Iris pigment epithelial cell (primary cell): ENCODE measurements at places on chromosomes 4 and X.

GRCh38 chr4:154616731-154617130 lies 4.3 kb upstream of the FGG start:
- peak; percentile 30 for DNase-seq

DNA sequence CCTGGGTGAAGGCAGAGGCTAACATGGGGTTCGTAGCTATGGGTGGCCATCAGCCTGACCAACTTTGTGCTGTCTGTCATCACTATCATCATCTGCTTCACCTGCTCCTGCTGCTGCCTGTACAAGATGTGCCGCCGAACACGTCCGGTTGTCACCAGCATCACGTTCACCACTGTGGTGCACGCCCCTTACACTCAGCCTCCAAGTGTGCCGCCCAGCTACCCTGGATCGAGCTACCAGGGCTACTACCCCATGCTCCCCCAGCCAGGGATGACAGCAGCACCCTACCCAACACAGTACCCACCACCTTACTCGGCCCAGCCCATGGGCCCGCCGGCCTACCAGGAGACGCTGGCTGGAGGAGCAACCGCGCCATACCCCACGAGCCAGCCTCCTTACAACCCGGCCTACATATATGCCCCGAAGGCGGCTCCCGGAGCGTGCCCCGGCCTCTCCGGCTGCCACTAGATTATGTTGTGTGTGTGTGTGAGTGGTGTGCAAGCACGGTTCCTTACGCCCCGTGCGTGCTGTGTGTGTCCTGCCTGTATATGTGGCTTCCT lies 238.1 kb upstream of the ZCCHC13 start:
- DNase-seq, result no peak

DNA sequence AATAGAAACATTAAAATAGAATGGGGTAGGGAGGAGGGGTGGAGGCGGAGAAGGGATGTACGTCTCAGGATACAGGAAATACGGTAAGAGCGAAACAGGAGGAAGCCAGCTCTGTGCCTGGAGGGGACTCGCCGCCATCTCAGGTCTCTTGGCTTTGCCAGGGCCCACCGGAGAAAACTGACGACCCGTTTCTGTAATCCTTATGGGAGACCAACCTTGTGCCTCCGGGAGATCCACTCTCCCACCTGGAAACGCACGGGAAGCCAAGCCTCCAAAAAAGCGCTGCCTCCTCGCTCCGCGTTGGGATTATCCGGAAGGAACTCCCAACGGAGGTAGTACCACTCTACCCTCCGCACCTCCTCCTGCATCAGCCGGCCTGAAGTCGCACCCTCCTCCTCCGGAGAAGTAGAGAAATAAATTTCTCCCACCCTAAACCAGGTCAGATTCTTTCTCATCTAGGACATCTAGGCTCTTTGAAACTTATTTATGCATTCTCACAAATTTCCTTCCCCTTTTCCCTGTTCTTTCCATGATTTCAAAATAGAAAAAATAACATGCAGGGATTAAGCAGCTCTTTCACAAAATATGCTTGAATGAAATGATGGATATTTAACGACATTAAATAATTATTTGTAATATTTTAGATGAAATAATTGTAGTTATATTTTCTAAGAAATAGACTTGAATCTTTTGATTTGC lies at the start of gene NBDY:
TSS of gene NBDY (plus strand) at position 92 of the 699 bp plus-strand sequence. CDS start at position 203, 111 bp downstream.
- peak; percentile 46 for DNase-seq

DNA sequence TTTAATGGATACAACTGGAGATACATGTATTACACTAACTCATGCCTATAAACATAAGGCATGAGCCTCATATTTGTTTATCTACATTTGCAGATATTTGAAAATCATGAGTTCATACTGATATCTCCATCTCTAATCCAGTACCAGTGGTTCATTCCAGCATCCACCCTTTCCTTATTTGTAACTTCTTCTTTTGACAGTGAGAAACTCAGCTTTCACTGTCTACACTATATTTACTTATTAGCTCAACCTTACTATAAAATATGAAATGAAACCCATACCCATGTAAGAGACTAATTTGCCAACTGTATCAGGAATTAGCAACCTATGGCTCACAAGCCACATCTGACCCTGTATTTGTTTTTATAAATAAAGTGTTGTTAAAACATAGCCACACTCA lies 161.9 kb upstream of the GPRIN3 start:
- DNase-seq, result peak; percentile 12

DNA sequence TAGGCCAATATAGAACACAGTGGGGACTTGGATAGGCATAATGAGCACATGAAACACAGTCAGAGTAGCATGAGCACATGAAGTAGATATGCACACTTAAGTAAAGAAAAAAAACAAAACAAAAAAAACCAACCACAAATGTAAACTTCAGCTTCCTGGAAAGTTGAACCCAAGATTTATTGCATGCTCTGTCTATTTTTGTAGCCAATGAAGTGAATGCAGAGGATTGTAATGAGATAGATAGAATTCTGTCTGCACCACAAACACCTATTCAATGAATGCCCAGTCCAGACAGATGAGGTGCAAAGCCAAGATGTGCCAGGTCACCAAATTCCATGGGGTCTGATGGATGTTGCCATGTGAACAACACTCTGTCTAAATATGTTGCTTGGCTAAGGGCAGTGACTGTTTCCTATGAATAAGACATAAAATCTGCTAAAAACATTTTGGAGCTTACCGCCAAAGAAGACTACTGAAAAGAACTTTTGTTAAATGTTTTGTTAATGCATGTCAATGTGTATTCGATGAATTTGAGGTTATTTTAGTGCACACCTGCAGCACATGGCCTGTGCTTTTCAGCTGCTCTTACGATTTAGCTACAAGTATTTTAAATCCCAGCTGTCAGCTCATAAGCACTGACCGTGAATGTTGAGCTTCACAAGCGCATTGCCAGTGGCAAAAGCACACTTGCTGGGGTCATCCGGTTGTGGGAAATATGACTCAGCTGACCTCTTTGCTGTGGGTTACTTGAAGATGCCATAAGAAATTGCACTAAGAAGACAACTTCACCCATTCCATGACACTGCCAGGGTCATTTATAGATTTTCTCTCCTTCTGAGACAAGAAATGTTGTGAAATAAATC lies 374.8 kb upstream of the GNPDA2 start:
- peak; percentile 33 for DNase-seq

DNA sequence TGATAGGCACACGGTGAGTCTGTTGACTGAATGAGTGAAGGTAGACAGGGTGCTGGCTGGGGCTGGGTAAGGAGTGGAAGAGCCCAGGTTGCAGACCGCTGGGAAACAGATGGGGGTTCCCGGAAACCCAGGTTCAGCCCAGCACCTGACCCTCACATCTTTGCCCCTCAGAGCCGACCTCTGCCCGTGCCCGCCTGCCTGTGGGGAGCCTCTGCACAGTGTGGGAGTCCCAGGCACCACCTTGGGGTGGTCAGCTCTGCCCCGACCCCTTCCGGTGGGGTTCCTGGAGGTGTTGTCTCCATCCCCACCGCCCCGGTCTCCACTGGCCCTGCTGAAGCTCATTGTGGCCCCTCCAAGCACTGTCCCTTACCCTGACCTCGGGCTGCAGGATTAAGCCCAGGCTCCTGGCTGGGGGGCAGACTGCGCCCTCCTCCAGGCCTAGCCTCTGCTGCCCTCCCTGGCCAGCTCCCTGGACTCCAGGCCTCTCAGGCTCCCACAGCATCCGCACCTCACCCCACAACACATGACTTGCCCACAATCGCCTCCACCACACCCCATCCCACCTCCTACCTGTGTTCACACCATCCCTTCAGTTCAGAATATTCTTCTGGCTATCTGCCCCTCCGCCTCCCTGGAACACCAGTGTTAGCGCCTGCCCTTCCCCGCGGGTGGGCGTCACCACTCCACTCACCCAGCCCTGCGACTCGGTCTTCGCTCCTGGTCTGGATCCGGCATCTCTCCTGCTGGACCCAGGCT lies 21.4 kb downstream of the HMX1 start:
- no peak for DNase-seq
